ENCODE measurements at places on chromosomes 5 and 9.

DNA sequence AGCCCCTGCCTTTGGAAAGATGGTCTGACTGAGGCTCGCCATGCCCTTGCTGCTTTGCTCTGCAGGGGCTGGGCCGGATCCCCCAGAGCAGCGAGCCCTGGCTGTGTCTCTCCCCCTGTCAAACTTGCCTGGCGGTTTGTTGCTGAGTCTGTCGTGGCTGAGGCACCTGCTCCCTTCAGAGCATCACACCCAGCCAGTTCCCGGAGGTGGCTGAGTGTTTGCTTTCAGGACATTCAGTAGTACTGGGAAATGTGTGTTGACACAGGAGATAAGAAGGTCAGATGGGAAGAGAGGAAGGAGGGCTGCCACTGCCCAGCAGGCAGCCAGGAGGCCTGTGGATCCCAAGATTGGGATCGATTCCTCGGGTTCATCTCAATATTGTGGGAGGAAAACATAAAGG lies 62.9 kb downstream of the GADD45G start:
- DNase-seq = no peak

DNA sequence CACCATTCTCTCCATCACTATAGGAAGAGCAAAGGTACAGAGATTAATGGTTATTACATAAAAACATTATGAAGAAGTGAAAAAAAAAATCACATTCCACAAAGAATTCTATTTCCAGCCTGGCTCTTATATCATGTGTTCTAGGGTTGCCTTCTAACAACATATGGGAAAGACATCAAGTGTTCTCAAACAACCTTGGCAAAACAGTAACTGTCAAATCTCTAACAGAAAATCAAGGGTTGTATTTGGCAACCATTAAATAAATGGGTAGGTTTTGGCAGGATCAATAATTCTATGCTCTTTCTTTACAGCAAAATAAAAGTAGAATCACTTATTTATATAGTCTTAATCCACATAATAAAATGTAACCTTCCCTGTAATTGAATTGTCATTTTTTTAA lies 728.9 kb downstream of the MAT2B start:
- DNase-seq = no peak

DNA sequence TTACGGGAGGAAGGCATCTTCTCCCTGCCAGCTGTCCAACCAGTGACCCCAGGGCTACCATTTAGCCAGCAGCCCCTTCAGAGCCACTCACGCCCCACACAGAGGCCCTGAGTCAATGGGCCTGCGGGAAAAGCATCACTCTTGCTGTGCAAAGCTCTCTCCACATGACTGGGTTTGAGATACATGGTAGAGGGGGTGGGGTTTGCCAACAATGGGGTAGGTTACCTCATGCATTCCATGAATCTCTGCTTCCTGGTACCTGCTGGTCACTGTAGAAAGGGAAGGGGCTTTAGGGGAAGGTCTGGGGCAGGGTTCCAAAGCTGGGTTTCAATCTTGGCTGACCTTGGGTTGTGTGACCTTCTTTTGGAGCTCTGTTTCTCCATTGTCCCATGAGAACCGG lies 22.9 kb upstream of the TTLL11 start:
- DNase-seq = no peak

GRCh38 chr5:159547466-159548195 lies 217.3 kb upstream of the IL12B start:
- DNase-seq = no peak

- no peak for DNase-seq
These were observed 184.4 kb downstream of the CWC27 start for GRCh38 chr5:64952951-64953673.

DNA sequence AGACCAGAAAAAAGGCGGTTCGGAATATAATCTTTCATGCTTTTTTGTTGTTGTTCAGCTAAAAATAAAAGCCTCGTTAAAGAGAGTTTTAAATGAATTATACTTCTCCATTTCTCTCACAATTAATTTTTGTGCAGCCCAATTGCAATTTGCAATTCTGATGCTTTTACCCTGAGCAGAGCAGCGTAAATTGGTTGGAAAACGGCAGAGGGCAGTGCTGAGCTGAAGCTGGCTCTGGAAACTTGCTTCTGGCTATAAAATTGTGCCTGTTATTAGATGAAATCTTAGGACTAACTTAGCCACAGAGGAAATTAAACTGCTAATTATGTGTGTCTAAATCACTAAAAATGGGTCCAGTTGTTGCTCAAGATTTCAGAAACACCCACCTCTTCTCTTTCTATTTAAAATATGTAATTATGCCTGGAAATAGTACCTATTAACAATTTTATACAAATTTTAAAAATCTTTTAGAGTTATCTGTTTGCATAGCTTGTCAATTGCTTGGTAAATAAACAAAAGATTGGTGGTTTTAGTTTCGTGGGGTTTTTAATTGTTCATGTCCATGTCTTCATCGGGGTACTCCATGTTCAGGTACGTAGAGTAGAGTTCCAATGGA lies 441.8 kb upstream of the TLE4 start:
- DNase-seq = no peak
